ENCODE measurements at places on chromosomes 5 and 9.

- no peak for DNase-seq
Measured at GRCh38 chr5:132407970-132408369, 38.5 kb downstream of the SLC22A5 start.

GRCh38 chr5:32712481-32713360, 1.6 kb downstream of the NPR3 start:
- DNase-seq: no peak

GRCh38 chr5:160500786-160501779, 79.4 kb downstream of the PTTG1 start:
- peak; percentile 63 for DNase-seq

DNA sequence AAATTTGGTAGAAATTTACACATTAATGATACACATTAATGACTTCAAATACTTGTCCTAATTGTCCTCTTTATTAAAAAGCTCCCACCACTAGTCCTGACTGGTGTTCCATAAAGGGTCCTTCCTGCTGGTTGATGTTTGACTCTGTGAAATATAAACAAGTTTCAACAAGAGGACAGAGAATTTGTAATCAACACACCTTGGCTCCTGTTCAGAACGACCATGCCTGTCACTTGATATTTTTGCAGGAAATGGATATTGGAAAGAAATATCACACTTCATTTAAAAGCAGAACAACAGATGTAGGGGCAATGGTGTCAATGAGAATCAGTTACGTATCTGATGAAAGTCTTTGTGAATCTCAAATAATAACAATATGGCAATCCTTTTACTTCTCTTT, 211.7 kb downstream of the ENC1 start:
- no peak for DNase-seq

Measured in Ammon's horn (tissue), 1 donor.